ENCODE measurements at places on chromosomes 2 and 18.

DNA sequence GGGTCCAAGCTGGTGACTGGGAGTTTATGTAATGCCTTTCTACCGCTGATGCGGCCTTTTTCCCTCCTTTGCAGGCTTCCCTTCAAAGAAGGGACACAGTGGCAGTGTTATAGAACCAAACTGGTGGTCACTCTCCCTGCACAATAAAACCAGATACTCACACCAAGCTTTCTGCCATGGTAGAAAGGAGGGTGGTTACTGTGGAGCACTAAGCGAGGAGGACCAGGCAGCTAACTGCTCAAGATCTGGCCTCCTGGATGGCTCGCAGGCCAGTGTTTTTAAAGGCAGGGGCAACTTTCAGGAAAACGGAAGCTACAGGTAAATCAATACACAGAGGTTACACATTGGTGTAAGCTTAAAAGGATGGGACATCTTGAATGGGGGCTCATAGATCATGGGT lies 89.4 kb downstream of the BIN1 start:
- DNase-seq: no peak

DNA sequence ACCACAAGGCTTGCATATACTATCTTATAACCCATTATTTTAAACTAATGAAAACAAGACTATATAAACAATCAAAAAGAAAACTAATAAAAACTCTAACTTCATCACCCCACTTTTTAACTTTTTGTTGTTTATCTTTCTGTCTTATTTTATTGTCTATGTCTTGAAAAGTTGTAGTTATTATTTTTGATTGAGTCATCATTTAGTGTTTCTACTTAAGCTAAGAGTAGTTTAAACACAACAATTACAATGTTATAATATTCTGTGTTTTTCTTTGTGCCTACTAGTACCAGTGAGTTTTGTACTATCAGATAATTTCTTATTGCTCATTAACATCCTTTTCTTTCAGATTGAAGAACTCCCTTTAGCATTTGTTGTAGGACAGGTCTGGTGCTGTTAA lies 318.7 kb upstream of the ATP5MC3 start:
- no peak for DNase-seq

DNA sequence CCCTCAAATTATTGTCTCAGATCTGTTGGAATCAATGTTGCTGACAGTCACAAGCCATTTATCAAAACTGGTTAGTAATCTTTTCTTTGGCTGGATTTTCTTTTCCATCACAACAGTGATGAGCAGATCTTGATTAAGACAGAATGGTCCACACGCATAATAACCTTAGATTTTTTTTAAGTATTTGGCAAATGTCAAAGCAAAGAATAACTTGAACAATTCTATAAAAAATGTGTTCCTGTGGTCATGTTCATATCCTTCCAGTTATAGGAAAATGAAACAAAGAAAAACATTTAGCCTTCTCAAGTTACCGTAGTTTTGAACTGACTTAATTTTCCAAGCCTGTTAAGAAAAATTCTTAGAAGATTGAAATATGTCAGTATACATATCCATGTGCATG lies 659.9 kb upstream of the ID2 start:
- peak; percentile 70 for DNase-seq

DNA sequence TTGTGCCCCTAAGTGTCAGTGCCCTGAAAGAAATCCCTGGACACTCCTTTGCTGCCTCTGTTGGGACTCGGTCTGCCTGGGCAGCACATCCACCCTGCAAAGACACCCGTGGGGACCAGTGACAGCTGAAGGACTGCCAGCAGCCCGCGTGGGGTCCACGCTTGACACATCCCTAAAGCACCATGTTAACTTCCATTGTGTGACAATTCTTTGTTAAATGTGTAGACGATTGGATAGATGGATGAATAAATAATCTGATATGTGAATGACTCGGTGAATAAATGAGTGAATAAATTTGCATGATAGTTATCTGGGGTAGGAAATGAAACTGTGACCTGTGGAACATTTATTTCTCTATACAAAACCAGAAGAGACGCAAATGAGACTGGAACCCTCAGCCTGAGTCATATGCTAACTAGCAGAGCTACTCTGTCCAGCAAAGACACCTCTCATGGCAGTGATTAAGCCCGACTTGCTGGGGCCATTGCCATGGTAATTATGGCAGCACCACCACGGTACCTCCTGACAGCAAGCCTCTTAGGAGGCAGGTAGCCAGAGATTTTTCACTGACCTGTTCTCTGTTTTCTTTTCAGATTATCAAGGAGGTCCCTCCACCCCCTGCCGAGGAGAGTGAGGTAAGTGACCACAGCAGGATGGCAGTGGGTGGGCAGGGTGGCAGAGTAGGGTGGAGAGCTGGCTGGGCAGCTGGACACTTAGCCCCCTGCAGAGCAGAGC lies 156.8 kb downstream of the ANTXR1 start:
- no peak for DNase-seq

DNA sequence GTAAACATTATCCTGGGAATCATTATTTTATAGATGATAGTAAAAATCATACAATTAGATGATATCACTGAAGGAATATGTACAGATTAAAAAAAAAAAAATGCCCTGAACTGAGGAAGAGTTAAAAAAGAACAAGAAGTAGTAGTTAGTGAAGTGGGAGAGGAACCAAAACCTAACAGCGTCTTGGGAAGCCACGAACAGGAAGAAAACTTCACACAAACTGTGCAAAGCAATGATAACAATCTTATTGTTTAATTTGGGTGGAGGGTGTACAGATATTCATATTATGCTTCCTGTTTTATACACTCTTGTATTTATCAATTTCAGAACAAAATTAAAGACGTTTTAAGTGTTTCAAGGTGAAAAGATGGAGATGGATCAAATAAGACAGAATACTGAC lies 3.5 kb downstream of the HEATR5B start:
- no peak for DNase-seq

- DNase-seq: peak; percentile 91
Measured at GRCh38 chr18:457140-457519, 43.4 kb downstream of the COLEC12 start.

- no peak for DNase-seq
Measured at GRCh38 chr2:216735668-216736067, 40.3 kb upstream of the IGFBP5 start.

GRCh38 chr2:19474128-19474527 lies 115.7 kb upstream of the OSR1 start:
- peak; percentile 57 for DNase-seq

GRCh38 chr2:81872006-81872405 lies 1567.5 kb upstream of the LRRTM1 start:
- DNase-seq: no peak

DNA sequence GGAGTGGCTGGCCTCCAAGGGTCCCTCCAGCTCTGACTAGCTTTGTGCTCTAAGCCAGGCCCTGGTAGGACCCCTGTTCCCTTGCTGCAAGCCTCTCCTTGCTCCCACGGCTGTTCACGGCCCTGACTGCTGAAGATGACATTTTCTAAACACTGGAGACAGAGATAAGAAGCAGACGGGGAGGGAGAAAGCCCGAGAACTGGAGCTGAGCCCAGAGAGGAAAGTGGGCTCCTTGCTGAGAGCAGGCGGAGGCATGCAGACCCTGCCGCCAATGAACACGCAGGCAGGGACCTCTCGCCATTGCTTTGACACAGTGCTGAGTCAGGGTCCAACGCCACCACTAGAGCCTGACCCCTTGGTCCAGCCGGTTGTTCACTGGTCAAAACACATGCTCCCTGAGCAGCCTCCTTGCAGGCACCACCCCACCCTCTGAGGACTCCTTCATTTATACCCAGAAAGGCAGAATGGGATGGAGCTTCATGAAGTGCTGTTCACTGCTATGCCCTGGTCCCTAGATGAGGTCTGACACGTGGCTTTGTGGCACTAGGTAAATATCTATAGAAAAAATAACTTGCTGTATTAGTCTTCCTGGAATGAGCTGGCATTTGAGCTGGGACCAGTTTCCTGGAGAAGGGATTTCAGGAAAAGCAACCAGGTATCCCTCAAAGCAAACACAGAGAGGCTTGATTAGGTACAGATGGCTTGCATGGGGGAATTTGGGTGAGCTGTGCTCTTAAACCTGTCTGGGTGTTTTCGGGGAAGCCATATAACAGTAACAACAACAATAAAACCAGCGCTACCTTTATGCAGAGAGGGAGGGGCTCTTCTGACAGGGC lies 65.7 kb downstream of the MCFD2 start:
- peak; percentile 75 for DNase-seq

GRCh38 chr2:601806-602455 lies 75.3 kb downstream of the TMEM18 start:
- DNase-seq: no peak

Measured in fibroblast of skin of scalp (primary cell).